CD4-positive, alpha-beta memory T cell (primary cell): ENCODE measurements at places on chromosomes 4 and X. TPM values are rescaled to one million over a fixed set of nuclear protein-coding genes. Genes with fewer than 3 reads are reported as not detected.

GRCh38 chrX:39301036-39301435 is 499.8 kb downstream of the MID1IP1 start:
- no peak for DNase-seq
- H3K27ac ChIP-seq, result no peak overlapping the region

GRCh38 chrX:3184176-3184930 is 143.1 kb downstream of the ARSF start:
- H3K27ac ChIP-seq, result no peak overlapping the region
- no peak for DNase-seq
- H3K36me3 ChIP-seq, result no peaks in the 10 kb centered on the region
- H3K27me3 ChIP-seq, result no peaks in the 10 kb centered on the region

GRCh38 chr4:141642063-141642462 is 5.7 kb downstream of the IL15 start:
- no peaks in the 10 kb centered on the region for H3K27me3 ChIP-seq
- H3K4me1 ChIP-seq, result peaks cover 12% of the 10 kb centered on the region
- H3K27ac ChIP-seq, result no peak overlapping the region
- no peak for DNase-seq

Gene CSN1S1
- not detected for total RNA-seq

- no peaks in the 10 kb centered on the region for H3K4me1 ChIP-seq
- no peak overlapping the region for H3K27ac ChIP-seq
- no peak overlapping the region for H3K4me3 ChIP-seq
- no peaks in the 10 kb centered on the region for H3K27me3 ChIP-seq
- H3K36me3 ChIP-seq, result no peaks in the 10 kb centered on the region
- DNase-seq, result no peak
Observed at GRCh38 chrX:143615851-143616250, 20.1 kb downstream of the SLITRK4 start.

GRCh38 chrX:24169211-24169610 is 19.7 kb downstream of the ZFX start:
- H3K4me1 ChIP-seq, result peaks cover 63% of the 10 kb centered on the region
- H3K27ac ChIP-seq, result no peak overlapping the region
- H3K36me3 ChIP-seq, result peaks cover 5% of the 10 kb centered on the region
- DNase-seq, result no peak

DNA sequence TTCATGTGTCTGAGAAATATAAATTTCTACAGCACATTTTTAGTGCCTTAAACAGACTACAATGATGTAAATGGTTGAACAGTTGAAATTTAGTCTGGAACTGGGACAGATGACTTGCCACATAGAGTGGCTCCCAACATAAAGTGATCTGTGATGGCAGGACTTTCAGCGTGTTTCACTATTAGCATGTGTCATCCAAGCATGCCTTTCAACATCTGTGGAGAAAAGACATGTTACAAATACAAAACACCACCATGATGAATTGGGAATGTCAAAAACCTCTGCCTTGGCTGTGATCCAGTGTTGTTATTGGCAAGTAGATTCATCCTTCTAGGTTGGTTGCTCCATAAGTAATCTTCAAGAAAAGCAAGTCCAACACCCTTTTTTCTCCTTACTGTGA is 348.7 kb downstream of the MAPK10 start:
- no peak overlapping the region for H3K27ac ChIP-seq
- DNase-seq, result no peak
- H3K4me3 ChIP-seq, result no peak overlapping the region

DNA sequence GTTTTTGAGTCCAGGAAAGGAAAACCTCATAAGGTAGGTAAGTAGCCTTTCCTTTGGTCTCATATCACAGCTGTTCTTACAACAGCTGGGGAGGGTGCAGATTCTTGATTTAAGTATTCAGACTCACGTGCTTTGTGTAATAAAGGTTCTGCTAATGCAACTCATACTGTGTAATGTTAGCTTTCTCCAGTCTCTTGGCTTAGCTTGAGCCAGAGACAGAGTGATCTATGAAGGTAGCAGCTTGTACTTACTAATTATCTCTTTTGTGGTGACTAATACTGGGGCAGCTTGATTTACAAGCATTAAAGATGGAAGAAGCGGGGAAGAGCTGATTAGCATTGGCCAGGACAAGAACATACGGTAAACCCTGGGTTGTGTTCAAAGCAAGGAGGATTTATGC is 80.3 kb downstream of the LNX1 start:
- no peaks in the 10 kb centered on the region for H3K27me3 ChIP-seq
- no peak overlapping the region for H3K4me3 ChIP-seq
- no peak overlapping the region for H3K27ac ChIP-seq

Gene BEND2
- total RNA-seq, result not detected

- peaks cover 9% of the 10 kb centered on the region for H3K36me3 ChIP-seq
- no peak for DNase-seq
- peaks cover 16% of the 10 kb centered on the region for H3K4me1 ChIP-seq
- no peaks in the 10 kb centered on the region for H3K27me3 ChIP-seq
Observed at GRCh38 chrX:47991263-47992094, 12.3 kb downstream of the ZNF182 start.

DNA sequence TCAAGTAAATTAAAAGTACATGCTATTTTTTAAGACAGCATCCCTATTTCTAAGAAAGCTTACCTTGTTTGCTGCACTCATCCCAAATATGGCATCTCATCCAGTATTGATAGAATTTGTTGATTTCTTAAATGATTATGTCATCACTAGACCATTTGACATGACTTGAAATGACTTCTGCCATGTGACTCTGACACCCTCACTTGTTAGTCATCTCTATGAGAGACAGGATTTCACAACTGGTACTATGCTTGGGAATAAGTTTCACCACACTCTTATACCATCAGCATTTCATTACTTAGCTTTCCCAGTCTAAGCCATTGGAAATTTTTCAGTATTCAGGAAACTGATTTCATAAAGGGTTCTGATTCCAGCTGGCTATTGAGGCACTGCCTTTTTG is 55.3 kb downstream of the TMPRSS11F start:
- no peak overlapping the region for H3K4me3 ChIP-seq
- no peaks in the 10 kb centered on the region for H3K27me3 ChIP-seq
- H3K4me1 ChIP-seq, result no peaks in the 10 kb centered on the region
- no peak overlapping the region for H3K27ac ChIP-seq

- no peak for DNase-seq
Observed at GRCh38 chr4:140044337-140044902, 109.6 kb downstream of the MAML3 start.

GRCh38 chr4:70688795-70689231 is 481 bp downstream of the UTP3 start:
- H3K27ac ChIP-seq, result peak overlapping the region; percentile 94
- H3K27me3 ChIP-seq, result no peaks in the 10 kb centered on the region
- no peaks in the 10 kb centered on the region for H3K36me3 ChIP-seq
- peak; percentile 15 for DNase-seq
- H3K4me1 ChIP-seq, result peaks cover 37% of the 10 kb centered on the region
- H3K4me3 ChIP-seq, result peak overlapping the region; percentile 99

Gene BMPR1B
- total RNA-seq, result not detected

- DNase-seq, result no peak
- H3K27ac ChIP-seq, result no peak overlapping the region
- H3K36me3 ChIP-seq, result no peaks in the 10 kb centered on the region
- H3K27me3 ChIP-seq, result no peaks in the 10 kb centered on the region
- no peaks in the 10 kb centered on the region for H3K4me1 ChIP-seq
Observed at GRCh38 chr4:140944199-140944515, 188.0 kb upstream of the TBC1D9 start.
